ENCODE measurements at places on chromosomes 7 and 10.
A peak's percentile ranks its signal among the peaks of the same experiment; 100 is the strongest.

DNA sequence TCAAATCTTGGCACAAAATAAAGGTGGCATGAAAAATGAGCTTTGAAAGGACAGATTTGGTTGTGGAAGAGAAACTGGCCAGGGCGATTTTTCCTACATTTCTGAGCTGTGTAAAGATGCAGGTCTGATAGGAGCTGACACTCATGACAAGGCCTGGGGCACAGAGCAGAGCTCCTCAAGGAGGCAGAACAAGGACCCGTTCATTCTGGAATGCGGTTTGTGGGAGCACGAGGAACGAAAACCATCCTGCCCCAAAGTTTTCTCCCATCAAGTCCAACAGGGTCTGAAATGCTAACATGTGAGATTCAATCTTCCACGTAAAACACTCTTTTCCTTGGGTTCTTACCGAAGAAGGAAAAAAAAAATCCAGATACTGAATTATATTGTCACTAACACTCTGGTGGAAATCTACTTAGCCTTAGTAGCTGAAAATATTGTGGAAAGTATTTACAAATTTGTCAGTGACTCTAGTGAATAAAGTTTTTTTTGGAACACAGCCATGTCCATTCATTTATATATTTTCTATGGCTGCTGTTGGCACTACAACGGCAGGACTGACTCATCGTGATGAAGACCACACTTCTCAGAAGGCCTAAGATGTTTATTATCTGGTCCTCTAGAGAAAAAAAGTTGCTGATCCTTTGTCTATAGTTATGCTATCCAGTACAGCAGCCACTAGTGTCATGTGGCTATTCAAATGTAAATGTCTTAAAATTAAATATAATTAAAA is 215.7 kb downstream of the BAMBI start:
- no peak for DNase-seq

DNA sequence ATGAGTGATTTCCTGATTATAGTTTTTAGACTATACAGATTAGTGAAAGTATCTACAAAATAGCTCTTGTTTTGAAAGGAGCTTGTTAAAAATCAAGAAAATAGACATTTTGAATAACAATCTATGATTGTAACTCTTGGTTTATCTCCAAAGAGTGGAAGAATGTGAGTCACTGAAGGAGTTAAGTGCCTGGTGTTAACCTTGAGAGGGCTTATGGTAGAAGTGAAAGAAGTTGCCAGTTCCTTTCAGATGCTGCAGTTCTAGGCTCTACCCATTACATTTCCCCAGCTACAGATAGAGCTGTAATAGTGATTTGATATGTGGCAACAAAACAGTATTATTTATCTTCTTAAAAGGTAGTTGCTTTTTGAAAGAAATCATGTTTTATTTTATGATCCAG is 12.7 kb downstream of the NRBF2 start:
- no peak for DNase-seq

GRCh38 chr7:17769918-17770317 is 170.4 kb downstream of the SNX13 start:
- peak; percentile 47 for DNase-seq

- no peak for DNase-seq
These were observed 146.6 kb downstream of the SH3PXD2A start for GRCh38 chr10:103708627-103709288.
